ENCODE measurements at places on chromosomes 16 and 17.

GRCh38 chr16:51129105-51129504 lies 22.0 kb downstream of the SALL1 start:
- no peak for DNase-seq

DNA sequence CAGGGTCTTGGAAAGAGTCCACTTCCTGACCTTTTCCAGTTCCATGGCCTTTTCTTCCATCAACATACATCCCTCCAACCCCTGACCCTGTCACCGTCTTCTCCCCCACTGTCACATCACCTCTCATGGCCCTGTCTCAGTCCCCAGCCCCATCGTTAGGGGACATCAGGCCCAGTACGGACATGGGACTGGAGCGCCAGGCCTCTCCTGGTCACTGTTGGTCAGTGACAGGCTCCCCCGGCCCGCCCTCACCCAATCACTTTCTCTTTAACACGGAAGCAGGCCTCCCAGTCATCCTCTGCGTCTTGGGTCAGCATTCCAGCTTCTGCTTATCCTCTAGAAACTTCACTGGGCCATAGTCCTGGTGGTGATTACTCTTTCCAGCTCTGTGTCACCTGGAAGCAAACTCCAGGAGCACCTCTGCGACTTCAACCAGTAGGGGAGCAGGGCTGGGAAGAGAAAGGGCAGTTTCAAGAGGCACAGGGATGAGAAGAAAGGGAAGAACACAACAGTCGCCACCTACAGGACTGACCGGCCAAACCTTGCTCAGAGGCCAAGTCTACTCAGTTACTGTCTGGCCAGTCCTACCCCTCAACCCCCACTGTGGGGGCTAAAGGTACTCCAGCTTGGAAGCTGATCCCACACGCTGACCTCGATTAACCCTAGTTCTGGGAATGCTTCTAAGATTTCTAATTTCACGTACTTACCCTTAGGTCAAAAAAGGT lies 15.9 kb upstream of the ICAM2 start:
- DNase-seq = no peak

- DNase-seq = no peak
Measured at GRCh38 chr16:19697756-19698318, 20.2 kb downstream of the KNOP1 start.

GRCh38 chr17:43840814-43841213 lies 6.2 kb upstream of the CD300LG start:
- DNase-seq = no peak

- peak; percentile 53 for DNase-seq
Measured at GRCh38 chr17:78923660-78924453, 1.3 kb downstream of the TIMP2 start.

GRCh38 chr17:79607940-79608623 lies 2.8 kb downstream of the RBFOX3 start:
- DNase-seq = peak; percentile 8

- DNase-seq = no peak
Measured at GRCh38 chr17:79537686-79538085, 73.2 kb downstream of the RBFOX3 start.

DNA sequence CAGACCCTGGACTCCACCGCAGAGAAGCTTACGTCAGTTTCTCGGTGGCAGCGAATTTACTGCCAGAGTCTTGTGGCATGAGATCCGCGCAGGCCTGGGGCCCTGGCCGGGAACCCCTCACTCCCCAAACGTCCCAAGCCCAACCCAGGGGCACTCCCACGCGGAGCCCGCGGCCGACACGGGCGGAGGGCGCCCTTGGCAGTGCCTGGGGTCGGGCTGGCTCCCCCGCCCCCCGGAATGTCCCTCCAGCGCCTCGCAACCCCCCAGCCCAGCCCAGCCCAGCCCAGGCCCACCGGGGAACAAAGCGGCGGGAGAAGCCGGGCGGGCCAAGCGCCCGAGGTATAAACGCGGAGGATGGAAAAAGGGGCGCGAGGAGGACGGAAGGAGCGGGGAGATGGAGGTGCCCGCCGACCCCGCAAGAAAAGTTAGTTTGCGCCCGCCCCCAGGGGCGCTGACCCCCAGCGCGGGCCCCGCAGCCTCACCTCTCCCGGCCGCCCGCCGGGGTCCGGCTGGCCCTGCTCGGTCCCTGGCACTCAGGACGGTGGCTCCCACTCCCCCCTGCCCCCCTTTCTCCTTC lies 330 bp downstream of the CASKIN2 start:
- no peak for DNase-seq

- DNase-seq = no peak
Measured at GRCh38 chr17:71703701-71704100, 417.1 kb upstream of the SOX9 start.

DNA sequence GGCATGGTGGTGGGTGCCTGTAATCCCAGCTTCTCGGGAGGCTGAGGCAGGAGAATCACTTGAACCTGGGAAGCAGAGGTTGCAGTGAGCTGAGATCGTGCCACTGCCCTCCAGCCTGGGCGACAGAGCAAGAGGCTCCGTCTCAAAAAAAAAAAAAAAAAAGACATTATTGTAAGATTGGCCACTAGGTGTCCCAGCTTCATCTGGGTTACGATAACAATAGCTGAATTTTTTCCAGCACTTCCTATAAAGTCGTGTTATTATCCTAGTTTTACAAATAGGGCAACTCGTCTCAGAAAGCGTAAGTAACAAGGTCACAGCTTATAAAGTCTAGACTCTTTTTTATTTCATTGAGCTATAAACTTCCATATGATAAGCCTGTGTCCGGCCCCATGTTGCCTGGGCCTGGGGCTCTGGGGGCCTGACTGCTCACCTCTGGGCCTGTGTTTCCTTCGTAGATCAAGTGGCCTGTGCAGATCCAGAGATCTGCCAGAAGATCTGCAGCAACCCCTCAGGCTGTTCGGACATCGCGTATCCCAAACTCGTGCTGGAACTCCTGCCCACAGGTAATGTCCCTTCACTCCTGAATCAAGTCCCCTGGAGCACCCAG lies 60.5 kb downstream of the SLC5A11 start:
- no peak for DNase-seq

DNA sequence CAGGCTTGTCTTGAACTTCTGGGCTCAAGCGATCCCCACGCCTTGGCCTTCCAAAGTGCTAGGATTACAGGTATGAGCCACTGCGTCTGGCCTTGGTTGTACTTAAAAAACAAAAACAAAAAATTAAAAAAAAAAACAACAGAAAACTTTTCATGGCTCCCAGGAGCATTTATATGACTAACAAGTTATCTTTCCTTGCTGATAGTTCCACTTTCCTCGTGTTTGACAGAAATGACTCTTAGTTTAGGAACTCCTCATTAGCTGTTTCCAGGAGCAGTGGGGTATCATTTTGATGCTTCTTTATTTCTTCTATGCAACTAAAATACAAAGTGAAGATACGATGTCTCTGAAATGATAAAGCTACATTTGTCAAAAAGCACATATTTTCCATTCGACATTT lies 165.4 kb downstream of the PRKCA start:
- DNase-seq = peak; percentile 32

- DNase-seq = no peak
Measured at GRCh38 chr16:89268987-89269735, 51.7 kb downstream of the ZNF778 start.

DNA sequence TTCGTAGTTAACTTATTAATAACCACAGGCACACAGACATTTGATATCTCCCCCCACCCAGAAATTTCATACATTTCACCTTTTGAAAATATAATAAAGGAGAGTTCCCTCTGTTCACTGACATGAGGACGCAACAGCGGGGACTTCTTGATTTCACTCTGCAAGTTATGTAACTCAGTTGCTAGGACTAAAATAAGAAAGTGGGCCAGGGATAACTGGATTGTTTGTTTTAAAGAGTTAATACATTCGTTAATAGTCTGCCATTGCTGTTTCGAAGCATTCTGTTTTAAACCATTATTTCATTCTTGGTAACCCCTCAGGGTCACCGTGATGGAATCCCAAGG lies 1.2 kb downstream of the RHOT1 start:
- DNase-seq = no peak

DNA sequence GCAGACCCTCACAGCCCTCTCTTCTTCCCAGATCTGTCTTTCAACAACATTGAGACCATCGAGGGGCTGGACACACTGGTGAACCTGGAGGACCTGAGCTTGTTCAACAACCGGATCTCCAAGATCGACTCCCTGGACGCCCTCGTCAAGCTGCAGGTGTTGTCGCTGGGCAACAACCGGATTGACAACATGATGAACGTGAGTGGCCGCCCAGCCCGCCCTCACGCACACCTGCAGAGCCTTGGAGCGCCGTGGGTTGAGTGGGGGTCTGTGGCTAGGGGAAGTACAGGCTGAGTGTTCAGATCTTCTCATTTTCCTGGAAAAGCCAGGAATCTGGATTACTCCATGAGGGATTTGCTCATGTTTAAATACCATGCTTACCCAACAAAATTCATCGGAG lies 15.2 kb downstream of the DRC3 start:
- no peak for DNase-seq

- DNase-seq = no peak
Measured at GRCh38 chr17:31411707-31412285, 20.3 kb downstream of the RAB11FIP4 start.

- peak; percentile 40 for DNase-seq
Measured at GRCh38 chr16:28986492-28986891, 1.6 kb downstream of the LAT start.

- no peak for DNase-seq
Measured at GRCh38 chr17:20191056-20191455, 181.9 kb downstream of the SPECC1 start.

GRCh38 chr17:29710520-29710884 lies 87.8 kb upstream of the CORO6 start:
- no peak for DNase-seq

DNA sequence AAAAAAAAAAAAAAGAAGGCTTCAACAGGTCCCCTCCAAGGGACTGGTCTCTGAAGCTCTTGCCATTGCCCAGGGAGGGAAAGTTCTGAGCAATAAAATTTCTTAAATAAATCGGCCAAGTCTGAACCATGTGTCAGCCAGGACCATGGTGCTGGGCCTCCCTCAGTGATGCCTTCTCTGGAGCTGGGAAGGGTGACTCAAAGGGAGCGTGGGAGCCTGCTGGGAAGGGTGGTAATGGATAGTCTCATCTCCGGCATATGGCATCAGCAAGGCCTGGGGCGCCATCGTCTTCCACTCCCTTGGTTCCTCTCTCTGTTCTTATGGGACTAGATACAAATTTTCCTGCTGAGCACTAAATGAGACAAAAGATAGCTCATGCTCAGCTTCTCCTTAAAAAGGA lies 2.3 kb downstream of the VKORC1 start:
- DNase-seq = no peak

- DNase-seq = no peak
Measured at GRCh38 chr17:77637818-77638575, 320.5 kb upstream of the TNRC6C start.

GRCh38 chr17:51322390-51323029 lies 62.2 kb downstream of the UTP18 start:
- DNase-seq = peak; percentile 30

DNA sequence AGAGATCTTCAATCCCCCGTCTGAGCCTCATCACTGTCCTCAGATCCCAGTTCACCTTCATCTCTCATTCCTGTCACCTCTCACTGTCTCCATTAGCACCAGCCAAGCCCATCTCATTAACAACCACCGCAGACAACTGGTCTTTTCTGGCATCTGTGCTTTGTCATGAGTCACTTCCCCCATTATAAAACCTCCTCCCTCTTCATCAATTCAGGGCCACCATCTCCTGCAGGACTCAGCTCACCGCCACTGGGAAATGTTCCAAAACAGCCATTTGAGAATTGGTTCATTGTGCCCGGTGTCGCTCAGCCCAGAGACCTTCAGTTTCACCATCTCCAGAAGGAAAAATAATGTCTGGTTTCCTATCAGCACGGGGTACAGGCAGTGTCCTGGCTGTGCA lies 56.9 kb upstream of the TEKT3 start:
- DNase-seq = no peak

GRCh38 chr17:81927152-81927652 lies 333 bp downstream of the MAFG start:
- peak; percentile 22 for DNase-seq

Data from activated CD4-positive, alpha-beta T cell treated with anti-CD3 and anti-CD28 coated beads, Interleukin-2, Interleukin-6, amounts not matched to agents 100 ng/mL and 50 ng/mL, durations not matched to agents 16 hours and 8 hours (primary cell).